ENCODE measurements at places on chromosomes 1 and 21. TPM values are rescaled to one million over a fixed set of nuclear protein-coding genes. Genes with fewer than 3 reads are reported as not detected.

Gene TUFT1
- total RNA-seq, result 21.7 TPM

Gene KRTAP13-2
- not detected for total RNA-seq

Gene MEAF6
- total RNA-seq, result 49.7 TPM

Gene HMCN1
- 5.5 TPM for total RNA-seq

Gene EPS15
- total RNA-seq, result 56.9 TPM

Gene NECTIN4
- 2.6 TPM for total RNA-seq

Measured in placental pericyte (primary cell).